ENCODE measurements at places on chromosomes 13 and 19.

DNA sequence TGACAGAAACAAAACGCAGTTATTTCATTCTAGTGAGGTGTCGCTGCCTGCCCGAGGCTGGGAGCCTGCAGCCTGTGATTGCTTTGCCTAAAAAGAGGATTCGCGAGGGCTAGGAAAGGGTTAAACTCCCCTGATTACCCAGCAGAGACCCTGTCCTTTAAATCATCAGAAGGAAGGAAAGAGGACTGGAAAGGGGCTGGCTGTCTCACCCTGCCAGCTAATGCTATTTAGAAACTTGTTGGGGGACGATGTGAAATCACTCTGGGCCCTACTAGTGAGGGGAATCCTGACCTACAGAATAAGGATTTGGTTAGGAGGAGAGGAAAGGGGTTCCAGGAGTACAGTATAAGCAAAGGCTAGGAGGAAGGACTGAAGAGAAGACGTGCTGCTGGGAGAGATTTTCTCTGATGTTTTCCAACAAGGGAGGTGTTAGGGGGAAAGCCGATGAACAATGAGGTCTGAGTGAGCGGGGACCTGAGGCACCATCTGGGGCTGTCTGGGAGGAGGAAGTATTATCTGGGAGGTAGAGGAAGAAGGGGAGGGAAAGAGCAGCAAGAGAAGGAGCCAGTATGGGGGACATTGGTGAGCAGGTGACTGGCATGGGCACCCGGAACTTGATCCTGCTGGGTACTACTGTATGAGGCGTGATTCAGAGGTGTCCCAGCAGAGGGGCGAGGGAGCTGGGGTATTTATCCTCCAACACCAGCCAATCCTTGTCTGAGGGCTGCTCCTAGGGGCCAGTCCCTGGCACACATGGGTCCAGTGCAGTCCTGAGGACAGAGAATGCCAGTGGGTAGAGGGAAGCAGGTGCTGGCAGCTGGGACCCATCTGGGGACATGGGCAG, 55.7 kb upstream of the PTPRS start:
- no peak for DNase-seq

- no peak for DNase-seq
Observed at GRCh38 chr13:97307118-97307881, 85.2 kb downstream of the MBNL2 start.

GRCh38 chr19:21593934-21594820, 88.8 kb downstream of the ZNF429 start:
- DNase-seq = no peak

DNA sequence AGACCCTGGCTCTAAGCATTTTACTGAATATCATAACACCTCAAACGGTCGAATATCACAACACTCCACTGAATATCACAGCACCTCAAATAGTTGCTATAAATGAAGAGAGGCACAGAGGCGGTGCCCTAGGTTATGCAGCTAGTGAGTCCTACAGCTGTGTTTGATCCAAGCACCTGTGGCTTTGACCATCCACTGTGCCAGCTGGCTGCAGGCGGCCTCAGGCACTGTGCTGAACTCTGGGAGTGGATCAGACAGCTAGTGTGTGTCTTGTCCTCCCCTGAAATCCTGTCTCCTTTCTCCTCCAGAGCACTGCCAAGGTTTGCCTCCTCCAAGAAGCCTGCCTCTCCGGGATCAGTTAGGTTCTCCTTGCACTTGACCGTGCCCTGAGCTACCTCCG, 7.3 kb downstream of the NOSIP start:
- no peak for DNase-seq

DNA sequence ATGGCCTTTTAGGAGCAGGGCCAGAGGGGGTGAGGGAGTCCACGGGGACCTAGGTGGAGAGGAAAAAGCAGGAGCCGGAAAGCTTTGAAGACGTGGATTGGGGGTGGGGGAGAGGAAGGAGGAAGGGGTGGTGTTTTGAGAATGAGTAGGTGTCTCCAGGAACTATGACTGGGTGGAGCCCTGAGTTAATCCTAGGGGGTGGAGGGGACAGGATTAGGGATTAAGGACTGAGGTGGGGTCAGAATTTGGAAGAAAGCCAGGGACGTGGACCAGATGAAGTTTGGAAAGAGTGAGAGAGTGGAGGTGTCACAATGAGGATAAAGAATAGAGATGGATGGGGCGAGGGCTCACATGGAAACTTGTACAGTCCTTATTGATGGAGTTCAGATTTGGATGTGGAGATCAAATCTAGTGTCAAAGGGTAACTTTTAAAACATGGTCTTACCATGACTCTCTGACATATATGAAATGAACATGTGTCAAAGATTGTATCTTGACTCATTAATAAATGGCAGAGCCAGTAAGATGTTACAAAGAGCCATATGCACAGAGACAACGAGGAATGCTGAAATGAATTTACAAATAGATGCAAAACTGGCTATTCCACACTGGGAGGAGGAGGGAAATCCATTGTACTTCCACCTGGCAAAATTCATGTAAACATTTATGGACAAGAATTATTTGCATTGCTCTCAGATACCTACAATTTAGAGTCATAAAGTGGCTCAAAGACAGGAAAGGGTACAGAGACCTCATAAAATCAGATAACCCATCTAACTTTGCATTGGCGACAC, 1.7 kb upstream of the KLK13 start:
- DNase-seq = no peak

DNA sequence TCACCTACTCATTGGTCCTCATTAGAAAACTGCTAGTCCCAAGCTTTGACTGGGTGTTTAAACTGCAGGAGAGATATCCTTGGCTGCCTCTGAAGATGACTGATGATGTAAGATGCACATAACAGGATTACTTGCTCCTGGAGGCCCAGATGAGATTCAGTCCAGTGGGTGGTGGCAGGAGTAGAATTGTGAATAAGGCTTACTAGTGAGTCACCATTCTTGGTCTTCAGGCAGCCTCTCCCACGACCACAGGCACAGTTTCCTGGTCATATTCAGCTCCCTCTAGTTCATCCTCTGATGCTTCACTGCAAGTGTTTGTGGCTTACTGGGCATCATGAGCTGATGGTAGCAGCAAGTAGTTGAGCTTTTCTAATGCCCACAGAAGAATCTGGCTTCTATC, 12.1 kb downstream of the SERTM1 start:
- DNase-seq = no peak

DNA sequence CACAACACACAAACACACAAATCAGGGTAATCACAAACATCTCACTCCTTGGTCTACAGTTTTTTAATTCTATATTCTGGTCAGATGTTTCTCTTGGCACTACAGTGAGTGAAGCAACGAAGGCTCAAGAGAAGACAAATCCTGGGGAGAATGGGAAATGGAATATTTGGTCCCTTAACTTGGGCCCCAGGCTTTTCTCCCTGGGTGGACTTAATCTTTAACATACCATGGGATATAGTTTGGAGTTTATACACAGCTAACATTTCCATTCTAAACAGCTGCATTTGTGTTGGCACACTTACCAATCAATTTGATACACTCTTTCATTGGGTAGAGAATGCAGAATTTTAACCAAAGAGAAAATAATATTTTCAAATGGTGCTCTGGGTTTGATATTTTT, 1132.6 kb upstream of the SLC10A2 start:
- DNase-seq = no peak

GRCh38 chr13:47004027-47004426, 107.2 kb upstream of the HTR2A start:
- no peak for DNase-seq

- DNase-seq = peak; percentile 88
Observed at GRCh38 chr19:35755550-35756376, 1.1 kb downstream of the HSPB6 start.

DNA sequence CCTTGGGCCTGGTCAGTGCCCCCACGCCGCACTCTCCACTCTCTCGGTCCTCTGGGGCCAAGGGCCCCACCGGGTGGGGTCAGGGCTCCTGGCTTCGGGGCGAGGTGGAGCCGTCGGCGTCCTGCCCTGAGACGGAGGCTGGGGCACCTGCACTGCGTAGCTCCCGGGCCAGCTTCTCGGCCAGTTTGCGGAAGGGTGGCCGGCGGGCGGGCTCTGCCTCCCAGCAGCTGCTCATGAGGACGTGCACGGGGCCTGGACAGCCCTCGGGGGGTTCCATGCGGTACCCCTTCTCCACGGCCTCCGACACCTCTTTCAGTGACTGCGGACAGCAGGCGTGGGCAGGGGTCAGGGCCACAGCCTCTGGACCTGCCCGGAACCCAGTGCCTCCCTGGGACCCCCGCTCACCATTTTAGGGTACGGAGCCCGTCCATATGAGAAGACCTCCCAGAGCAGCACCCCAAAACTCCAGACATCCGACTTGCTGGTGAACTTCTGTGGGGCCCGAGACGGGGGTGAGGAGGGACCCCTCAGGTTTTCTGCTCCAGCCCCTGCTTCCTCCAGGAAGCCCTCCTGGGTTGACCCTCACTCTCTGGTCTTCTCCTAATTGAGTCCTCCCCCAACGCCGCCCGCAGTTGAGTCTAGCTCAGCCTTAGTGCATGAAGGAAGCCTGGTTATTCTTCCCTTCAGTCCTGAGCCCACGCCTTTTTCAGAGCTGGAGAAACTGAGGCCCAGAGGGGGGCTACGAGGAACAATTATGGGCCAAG, 6.3 kb upstream of the RAX2 start:
- DNase-seq = no peak

- no peak for DNase-seq
Observed at GRCh38 chr13:99374994-99375737, 68.0 kb upstream of the GPR183 start.

GRCh38 chr13:74597526-74597925, 463.3 kb upstream of the KLF12 start:
- no peak for DNase-seq

GRCh38 chr13:98478189-98479129, 98.4 kb downstream of the STK24 start:
- no peak for DNase-seq

- DNase-seq = no peak
Observed at GRCh38 chr19:17491287-17491686, 20.2 kb upstream of the PGLS start.

- no peak for DNase-seq
Observed at GRCh38 chr19:29201855-29202254, 11.1 kb downstream of the UQCRFS1 start.

DNA sequence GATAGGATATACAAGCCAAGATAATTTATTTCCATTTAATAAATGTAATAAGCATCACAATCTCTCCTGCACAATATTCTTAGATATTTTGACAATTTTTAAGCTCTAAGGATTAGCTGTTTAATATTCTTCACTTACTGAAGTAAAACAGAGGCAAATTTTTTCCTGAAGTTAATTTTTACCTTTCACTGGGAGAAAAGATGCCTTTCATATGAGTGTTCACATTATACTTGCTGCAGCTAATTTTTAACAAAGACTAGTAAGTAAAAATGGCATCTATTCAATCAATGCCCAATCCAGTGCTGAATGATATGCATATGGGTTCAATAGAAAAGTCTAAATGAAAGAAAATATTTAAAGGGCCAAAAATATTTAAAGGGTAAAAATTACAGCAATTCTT, 377.2 kb upstream of the GPC6 start:
- DNase-seq = no peak

- no peak for DNase-seq
Observed at GRCh38 chr19:11007385-11007784, 46.6 kb downstream of the SMARCA4 start.

DNA sequence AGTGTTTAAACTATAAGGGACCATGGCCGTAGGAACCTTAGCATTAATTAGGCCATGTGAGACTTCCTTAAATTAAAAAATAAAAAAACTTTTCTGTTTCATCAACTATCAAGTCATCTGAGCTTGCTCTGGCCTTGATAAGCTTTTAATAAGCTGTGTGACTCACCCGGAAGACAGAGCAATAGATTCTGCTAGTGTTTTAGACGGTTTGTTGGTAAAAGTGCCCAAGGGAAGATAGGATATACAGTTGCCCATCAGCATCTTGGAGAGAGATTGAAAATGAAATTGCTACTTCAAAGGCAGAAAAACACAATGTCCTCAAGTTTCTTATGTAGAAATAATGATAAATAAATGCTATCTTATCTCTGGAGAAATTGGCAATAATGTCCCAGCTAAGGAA, 31.2 kb upstream of the RCBTB2 start:
- DNase-seq = no peak

DNA sequence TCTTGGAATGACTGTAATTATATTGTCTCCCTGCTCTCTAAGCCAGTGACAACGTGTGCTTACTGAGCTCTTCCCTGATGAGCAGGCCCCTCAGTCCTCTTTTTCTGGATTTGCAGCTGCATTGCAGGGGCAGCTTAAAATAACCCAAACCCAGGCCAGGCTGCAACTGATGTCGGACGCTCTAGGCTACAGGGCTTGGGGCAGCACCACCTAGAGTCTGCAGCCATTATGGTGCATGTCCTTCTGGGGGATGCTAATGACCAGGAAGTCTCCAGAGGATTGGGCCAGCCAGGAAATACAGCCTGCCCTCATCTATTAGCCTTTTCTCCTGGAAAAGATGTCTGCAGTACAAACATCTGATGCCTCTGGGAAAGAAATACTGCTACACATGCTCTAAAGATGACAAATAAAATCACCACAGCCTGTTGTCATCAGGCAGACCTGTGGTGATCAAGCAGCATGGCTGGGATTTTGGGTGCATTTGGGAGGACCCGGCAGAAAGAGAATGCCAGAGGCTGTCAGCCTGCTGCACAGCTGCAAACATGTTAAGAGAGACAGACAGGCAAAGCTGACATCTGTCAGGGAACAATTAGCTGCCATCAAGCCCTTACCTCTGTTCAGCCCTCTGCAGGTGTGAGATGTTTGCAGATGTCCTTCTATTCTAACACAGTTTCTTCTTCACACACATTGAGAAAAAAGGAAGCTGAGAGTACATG, 51.8 kb downstream of the CCDC70 start:
- DNase-seq = no peak

DNA sequence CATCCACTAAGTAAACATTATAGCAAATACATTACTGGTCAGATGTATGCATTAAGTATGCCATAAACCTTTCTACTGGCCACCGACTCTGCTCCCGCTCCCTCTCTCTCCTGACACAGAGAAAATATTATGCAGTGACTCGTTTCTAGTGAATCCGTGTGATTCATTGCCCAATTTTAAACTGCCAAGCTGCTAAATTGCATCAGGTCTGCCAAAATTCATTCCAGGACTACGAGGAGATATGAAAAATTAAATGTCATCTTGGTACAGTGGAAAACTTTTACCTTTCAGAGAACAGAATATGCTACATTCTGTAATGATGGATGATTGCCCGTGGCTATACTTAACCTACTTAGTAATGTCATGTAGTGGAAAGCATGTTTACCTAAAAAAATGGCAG, 368.8 kb upstream of the TSHZ3 start:
- DNase-seq = no peak

DNA sequence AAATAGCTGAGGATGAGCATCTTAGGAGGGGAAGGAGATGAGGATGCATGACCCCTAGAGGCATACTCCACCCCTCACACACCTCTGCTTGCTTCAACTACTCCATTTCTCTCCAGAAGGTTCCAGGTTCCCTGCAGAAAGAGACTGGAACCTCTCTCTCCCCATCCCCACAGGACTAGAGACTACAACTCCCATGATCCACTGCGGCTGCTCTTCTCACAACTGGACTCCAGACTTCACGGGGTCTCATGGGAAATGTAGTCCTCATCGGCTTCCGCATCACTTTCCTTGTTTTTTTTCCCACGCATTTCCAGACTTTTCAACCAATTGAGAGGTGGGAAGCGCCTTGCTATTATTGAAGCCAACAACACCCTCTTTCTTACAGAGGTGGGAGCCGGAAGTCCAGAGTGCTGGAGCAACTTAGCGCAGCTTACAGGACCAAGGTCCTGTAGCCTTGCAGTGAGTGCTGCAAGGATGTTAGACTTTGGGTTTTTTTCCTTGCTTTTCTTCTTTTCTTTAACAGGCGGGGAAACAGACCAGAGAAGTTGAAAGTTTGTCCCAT, 13.9 kb upstream of the CACNG6 start:
- peak; percentile 85 for DNase-seq
